H54 (cell line): ENCODE measurements at places on chromosomes 5 and 9.

GRCh38 chr9:15977438-15977837, 424.6 kb downstream of the CCDC171 start:
- no peak for DNase-seq

- no peak for DNase-seq
Measured at GRCh38 chr5:129356846-129357245, 103.3 kb upstream of the ADAMTS19 start.

GRCh38 chr9:96256800-96257199, 45.2 kb downstream of the HSD17B3 start:
- DNase-seq = no peak

GRCh38 chr5:56534102-56534829, 281.1 kb upstream of the MAP3K1 start:
- DNase-seq = no peak

DNA sequence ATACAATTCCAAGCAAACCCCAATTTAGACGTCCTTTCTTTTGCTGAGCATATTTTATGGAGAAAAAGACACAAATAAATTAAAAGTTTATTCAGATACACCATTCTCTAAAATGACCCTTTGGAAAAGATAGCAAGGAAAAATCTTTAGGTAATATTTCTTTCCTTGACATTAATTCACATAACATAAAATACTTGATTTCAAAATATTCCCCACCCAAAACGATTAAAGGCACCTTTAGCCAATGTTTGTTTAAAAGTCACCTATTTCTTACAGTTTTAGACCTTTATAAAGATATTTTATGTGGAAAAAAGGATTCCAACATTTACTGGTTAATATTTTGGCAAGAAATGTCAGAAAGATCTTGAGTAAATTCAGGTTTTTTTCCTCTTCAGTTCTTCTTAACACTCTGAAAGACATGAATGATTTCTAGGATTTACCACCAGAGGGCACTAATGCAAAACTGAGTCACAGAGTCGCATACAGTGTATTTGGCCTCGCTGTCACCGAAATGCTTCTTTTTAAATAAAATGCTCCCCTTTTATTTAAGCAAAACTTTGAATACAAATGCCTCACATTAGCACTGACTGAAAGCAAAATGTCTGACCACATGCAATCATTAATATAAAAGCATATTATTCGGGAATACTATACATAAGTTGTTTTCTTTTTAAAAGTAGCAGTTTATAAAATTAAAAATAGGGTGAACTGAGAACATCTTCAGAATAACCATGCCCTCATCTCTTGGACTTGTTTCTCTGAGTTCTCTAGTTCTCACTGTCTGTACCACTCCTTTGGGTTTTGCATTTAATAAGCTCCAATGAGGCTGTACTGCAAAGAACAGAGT, 122.5 kb downstream of the SLC1A3 start:
- peak; percentile 33 for DNase-seq

- no peak for DNase-seq
Measured at GRCh38 chr5:2899311-2899710, 147.8 kb upstream of the IRX2 start.

DNA sequence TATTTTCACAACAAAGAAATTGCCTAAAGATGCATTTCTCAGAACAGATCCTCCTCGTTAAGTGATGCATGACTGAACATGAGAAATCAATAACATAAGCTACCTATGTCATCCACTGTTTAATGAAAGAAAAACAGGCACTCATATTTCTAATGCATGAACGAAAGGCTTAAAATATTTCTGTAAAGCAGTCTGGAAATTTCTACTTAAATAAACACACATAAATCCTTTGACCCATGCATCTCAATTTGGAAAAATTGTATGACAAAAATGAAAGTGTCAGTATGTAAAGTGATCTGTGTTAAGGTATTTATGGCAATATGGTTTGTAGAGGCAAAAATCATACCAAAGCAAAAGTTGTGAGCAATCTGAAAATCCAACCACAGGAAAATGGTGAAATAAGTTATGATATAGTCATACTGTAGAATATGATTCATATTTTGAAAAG, 399.2 kb upstream of the GRAMD2B start:
- no peak for DNase-seq

DNA sequence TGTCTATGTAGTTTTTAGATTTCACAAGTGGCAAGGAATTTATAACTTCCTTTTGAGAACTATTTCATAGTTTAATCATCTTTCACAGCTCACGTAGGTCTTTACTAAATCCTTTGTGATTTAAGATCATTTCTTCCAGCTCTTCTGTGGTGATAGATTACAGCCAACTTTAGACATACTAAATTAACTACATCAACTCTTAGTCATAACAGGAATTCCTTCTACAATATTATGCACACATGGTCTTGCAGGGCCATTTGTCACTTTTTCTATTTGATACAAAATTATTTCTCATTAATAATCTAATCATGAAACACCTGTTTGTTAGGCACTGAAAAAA, 208.4 kb downstream of the PDE4D start:
- DNase-seq = no peak

DNA sequence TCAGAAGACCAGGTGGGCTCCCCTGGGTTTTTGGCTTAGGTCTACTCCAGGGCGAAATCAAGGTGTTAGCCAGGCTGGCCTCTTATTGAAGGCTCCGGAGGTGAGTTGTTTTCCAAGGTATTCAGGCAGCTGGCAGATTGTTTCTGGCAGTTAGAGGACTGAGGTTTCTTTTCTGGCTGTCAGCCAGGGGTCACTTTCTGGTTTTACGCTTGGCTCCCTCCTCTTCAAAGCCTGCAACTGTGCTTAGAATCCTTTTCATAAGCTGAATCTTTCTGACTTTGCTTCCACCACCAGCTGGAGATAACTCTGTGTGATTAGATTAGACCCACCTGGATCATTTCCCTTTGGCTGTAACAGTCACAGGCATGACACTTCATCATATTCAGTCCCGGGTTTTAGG, 24.6 kb downstream of the RFK start:
- DNase-seq = no peak

- no peak for DNase-seq
Measured at GRCh38 chr5:157599565-157599964, 24.0 kb upstream of the ADAM19 start.

GRCh38 chr9:3447788-3448187, 78.0 kb downstream of the RFX3 start:
- no peak for DNase-seq

DNA sequence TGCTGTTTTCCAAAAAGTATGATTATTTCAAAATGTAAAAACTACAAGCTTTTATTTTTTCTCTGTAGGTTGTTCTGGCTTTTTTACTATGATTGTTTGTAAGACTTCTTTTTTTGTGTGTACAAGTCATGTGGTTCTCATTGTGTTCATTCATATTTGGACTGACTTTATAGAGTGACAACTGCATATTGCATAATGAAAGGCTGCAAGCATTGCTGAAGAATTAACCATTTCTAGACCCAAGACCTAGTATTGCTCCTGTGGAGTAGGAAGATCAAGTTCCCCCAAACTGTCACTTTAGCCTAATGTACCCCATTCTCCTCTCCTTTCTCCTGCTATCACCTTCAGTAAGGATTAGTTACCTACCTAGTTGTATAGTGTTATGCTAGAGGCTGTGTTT, 10.0 kb downstream of the MAP1B start:
- no peak for DNase-seq

DNA sequence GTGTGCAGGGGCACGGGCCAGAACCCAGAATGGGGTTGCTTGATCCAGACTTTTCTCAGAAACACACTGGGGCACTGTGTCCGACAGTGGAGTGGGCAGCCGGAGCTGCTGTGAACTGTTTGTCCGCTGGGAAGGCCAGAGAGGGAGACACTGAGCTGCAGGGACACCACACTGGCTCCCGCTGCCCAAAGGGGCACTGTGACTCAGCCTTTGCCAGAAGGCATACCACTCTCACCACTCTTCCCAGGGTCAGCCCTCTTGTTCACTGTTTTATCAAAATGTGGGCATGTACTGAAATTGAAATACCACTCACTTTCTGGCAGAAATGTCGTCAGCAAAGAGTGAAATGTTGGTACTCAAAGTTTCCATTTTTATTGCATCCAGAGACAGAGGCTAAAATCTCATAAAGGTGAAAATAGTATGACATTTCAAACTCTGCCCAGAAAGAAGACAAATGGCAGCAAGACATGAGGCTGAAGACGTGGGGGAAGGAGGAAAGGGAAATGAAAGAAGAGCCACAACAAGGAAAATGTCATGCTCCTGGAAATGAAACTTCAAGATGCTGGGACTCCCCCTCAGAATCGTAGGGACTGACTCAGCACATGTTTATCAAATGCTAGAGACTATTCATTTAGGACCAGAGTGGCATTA, 4.5 kb upstream of the IL7R start:
- DNase-seq = peak; percentile 50

- DNase-seq = no peak
Measured at GRCh38 chr9:126862104-126862761, 1.8 kb downstream of the ZBTB34 start.

DNA sequence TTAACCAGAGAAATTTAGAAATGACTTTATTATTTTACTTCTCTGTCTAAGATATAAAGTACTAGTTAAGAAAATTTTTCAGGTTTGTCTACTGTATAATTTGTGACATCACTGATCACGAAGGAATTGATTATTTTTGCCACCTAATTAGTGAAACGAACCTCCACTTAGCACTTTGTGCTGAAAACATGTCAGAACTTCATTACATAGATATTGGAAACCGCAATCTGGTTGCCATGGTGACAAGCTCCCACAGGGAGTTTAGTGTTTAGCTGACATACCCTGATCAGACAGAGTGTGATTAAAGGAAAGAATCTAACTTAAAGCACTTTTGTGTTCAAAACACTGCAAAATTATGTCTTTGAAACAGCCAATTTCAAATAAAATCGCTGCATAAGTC, 668.4 kb upstream of the CCNG1 start:
- no peak for DNase-seq

DNA sequence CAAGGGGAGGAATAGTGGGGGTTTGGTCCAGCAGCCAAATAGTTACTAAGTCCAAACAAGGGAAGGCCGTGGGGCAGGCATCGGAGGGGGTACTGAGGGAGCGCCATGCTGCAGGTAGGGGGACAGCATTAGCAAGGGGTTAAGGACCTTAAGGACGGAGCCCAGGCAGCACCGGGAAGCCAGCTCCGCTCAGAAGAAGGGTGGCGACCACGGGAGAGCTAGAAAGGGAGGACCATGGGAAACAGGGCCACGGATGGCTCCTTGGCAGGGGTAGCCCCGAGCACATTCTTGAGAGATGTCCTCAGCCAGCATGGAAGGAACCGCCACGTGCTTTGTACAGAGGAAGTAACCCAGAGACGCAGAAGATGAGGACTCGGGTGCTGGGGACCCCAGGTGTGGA, 76.2 kb upstream of the STXBP1 start:
- no peak for DNase-seq

DNA sequence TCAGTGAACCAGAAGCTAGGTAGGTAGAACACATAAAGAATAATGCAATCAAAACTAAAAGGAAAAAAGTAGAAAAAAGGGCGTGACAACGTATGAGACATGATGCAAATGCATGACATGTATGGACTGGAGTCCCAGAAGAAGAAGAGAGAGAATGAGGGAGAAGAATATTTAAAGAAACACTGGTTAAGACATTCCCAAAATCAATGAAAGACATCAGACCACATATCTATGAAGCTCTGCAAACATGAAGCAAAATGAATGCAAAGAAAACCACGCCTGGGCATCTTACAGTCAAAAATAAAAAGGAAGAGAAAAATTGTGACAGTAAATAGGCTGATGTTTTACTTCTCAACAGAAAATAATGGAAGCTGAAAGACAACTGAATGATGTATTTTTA, 23.8 kb upstream of the NKD2 start:
- DNase-seq = no peak

DNA sequence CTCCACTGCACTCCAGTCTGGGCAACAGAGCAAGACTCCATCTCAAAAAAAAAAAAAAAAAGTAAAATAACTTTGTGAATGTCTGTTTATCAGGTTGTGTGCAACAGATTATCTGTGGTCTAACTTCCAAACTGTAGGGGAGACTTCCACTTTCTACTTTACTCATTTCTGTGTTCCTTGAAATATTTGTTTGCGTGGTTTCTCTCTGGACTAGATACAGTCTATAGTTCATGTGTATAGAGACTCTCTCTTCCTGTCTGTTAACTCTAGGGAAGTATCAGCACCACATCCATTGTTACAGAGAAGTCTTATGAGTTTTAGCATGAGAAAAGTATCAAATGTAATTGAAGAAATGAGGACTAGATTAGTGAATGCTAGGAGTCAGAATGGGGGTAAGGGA, 168.3 kb downstream of the LPAR1 start:
- DNase-seq = no peak

DNA sequence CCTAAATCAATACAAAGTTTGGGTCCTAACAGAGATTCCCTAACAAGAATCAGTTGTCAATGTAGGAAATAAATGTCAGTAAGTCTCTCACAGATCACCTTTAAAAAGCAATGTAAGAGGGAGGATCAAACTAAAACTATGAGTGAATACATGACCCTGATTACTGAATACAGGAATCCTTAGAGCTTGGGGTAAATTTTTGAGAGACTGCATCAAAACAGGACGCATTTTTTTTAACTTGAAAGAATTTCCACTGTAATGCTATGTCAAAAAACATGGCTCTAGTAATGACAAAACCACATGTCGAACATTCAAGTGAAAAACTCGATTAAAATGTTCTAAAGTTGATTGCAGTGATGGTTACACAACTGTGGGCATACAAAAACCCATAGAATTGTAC, 21.9 kb downstream of the ZDHHC21 start:
- DNase-seq = no peak

DNA sequence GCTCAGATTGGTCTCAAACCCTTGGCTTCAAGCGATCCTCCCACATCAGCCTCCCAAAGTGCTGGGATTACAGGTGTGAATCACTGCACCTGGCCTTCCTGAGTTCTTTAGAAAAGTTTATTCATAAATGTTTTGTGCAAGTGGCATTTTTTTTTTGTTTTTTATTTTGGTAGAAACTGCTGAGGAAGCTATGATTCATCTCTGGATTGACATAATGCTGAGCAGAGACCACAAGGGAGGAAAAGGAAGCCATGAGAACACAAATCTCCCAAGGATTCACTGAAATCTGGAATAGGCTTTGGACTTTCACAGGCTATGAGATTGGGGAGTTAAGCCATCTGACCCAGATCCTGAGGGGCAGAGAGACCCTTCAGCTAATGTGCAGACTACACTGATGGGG, 3.4 kb upstream of the SLC46A2 start:
- peak; percentile 42 for DNase-seq

DNA sequence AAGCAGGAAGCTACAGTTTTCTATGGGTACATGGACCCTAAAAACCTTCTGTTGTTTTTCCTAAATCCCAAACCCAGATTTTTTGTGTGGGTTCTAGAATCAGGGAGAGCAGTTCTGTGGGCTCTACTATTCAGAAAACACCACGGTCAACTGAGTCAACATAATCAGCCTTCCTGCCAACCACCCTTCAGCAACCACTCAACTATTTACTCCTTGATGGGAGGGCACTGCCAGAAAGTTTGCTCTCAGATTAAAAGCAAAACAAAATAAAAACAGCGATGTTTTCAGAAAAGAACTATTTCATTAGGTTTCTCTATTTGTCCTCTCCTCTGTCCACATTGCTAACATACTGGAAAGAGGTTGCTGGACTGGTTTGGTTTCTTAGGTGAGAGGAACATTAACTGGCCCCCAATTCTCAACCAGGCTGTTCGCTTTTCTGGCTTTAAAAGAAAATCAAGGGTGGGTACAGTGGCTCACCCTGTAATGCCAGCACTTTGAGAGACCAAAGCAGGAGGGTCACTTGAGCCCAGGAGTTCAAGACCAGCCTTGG, 72.3 kb downstream of the GCNT1 start:
- DNase-seq = no peak
